A172 (cell line): ENCODE measurements at places on chromosomes 4 and X. TPM values are rescaled to one million over a fixed set of nuclear protein-coding genes. Genes with fewer than 3 reads are reported as not detected.

DNA sequence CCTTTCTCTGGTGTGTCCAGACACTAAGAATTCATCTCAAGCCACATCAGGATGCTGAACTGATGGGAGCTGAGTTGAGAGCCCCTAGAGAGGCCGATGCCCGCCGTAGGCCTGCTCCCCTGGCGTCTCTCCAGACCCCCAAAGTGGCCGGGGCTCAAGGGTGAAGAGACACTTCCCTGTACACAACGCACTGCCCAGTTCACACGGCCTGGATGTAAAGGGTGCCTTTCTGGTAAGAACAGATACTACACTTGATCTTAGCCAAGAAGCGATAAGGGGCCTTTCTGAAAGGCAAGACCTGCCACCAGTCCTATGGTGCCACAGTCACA lies 5.1 kb upstream of the TREX2 start:
- DNase-seq = no peak

DNA sequence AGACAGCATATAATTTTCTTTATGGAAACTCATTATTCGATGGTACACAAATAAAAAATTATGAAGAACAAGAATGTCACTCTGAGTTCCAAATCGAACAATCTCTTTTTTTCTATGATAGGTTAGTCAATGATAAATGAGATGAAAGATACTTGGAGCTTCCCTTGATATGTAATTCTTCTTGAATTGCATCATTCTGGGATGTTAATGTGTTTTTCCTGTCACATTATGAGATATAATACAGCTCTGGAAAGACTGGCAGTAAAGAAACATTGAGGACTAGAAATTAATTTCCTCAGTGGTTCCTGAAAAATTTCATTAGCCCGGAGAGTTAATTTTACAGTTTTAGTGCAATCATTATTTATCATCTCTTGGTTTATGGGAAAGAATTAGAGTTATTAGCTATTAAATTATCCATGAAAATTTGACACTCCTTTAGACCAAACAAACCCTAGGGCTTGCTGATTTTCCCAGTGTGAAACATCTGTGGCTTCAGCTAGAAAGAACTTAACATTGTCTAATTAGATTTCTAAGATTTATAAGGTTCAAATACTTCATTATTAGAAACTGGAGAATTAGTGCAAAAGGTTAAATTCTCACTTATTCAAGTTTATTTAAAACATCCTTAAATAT lies 1546.6 kb upstream of the TENM3 start:
- no peak for DNase-seq

Gene ZNF157
- not detected in 2 replicates for total RNA-seq

Gene SPANXN1
- total RNA-seq = not detected in 2 replicates
